Stimulated activated CD4-positive, alpha-beta T cell treated with anti-CD3 and anti-CD28 coated beads, Interleukin-15, amount 100 ng/mL, for 1 hour (primary cell): ENCODE measurements at places on chromosomes 1 and 21.
A peak's percentile ranks its signal among the peaks of the same experiment; 100 is the strongest.

DNA sequence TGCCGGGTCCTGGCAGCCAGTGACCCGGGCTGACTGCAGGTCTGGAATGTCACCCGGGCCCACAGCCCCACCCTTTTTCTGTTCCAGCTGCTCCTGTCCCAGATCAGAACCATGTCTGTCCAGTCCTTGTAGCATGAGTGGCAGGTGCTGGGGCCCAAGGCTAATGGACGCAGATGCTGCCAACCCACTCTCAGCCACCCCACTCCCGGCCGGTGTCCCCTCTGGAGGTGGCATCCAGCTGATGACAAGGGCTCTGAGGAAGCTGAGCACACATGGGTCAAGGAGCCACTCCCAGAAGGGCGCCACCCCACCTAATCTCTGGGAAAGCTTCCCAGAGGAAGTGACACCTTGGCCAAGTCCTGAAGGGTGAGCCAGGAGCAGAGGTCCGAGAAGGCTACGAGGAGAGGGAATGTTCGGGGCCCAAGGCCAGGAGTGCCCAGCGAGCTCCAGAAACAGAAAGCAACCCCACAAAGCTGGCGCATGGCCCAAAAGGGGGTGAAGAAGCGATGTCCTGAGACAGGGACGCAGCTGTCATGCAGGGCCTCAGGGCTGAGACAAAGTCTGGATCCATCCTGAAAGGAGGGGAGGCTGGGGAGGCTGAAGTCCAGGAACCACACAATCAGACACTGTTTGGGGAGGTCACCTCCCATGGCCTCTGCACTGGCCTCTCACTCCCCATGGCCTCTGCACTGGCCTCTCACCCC, 39.5 kb downstream of the ACOT7 start:
- no peak for DNase-seq

- DNase-seq = no peak
Measured at GRCh38 chr1:56070601-56071000, 508.8 kb downstream of the PLPP3 start.

DNA sequence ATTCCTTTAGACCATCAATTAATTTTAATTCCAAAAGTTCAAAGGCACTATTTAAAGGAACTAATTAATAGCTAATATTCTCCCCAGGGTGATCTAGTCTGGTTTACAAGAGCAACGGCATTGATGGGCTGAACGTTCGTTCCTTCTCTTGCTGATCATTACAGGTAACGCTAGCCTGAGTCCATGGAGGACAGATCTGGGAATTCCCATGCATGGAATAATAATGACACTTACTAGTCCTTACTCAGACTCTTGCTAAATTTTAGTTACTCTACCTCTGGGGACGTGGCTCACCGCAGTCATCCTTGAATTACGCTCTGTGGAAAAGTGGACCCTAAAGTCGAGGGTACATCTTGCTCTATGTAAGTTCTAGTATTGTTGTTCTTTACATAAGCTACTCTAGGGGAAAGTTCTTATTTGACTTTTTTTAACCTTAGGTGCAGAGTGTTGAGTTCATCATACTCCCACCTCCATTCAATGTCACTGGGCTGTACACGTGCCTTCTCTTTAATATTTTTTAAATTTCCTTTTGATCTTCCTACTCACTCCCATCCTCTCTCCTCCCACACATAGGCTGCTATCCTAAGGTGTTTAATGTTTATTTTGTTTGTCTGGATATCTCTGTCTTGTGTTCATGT, 133.9 kb downstream of the ZNF281 start:
- no peak for DNase-seq

DNA sequence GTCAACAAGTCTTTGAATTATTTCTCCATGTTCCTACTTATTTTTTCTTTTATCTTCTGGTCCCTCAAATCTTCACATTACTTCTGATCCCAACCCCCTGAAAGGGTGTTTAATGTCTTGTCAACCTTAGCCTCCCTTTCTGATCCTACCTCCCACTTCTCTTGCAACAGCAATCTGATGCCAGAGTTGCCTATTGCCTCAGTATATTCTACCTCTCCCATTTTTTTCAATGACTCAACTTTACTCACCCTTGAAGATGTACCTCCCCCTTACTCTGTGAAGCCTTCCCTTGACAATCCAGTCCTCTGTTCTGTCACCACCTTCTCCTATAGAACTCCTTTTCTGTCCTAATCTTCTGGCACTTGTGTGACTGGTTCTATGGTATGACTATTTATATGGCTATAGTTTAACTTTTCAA, 99.5 kb upstream of the CD55 start:
- no peak for DNase-seq

GRCh38 chr1:2942410-2942809, 78.9 kb upstream of the ACTRT2 start:
- DNase-seq = no peak

DNA sequence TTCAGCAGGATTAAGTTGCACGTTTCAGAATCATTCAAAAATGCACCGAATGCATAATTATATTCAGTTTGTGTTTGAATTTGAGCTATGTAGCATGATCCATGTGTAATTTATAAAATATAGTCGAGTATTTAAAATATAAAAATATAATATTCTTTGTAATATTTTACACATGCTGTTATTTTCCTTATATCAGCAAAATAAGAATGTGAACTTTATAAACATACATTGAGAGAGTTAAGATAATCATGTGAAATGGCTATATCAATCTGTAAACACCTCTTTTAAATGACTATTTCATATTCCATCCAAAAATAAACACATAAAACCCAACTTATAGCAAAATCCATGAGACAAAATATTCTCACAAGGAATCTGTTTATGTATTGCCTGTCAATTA, 303.7 kb downstream of the LRRC7 start:
- DNase-seq = no peak

DNA sequence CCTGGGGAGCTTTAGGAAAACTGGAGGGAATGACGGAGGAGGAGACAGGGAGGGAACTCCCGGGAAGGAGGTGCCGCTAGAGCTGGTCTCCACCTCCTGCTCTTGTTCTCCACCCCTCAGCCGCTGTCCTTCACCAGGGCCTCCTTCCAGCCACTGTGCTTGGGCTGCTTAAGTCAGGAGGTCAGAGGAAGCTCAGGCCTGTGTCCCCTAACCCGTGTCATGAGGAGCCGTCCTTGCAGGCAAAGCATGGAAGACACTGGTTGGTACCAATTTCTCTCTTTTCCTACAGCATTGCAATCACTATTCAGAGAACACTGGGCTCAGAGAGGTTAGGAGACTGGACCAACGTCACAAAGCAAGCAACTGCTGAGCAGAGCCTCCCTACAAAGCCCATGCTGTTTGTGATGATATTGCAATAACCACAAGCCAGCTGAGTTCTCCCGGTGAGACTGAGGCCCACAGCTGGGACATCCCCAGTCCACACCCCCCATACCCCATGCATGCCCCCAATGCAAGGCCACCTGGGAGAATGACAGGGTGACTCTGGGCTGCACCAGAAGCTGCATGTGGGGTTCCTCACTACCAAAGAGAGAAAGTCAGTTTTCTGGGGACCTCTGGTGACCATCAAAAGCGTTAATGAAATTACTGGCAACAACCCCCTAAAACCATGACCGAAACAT, 427.5 kb downstream of the NPHP4 start:
- DNase-seq = no peak

DNA sequence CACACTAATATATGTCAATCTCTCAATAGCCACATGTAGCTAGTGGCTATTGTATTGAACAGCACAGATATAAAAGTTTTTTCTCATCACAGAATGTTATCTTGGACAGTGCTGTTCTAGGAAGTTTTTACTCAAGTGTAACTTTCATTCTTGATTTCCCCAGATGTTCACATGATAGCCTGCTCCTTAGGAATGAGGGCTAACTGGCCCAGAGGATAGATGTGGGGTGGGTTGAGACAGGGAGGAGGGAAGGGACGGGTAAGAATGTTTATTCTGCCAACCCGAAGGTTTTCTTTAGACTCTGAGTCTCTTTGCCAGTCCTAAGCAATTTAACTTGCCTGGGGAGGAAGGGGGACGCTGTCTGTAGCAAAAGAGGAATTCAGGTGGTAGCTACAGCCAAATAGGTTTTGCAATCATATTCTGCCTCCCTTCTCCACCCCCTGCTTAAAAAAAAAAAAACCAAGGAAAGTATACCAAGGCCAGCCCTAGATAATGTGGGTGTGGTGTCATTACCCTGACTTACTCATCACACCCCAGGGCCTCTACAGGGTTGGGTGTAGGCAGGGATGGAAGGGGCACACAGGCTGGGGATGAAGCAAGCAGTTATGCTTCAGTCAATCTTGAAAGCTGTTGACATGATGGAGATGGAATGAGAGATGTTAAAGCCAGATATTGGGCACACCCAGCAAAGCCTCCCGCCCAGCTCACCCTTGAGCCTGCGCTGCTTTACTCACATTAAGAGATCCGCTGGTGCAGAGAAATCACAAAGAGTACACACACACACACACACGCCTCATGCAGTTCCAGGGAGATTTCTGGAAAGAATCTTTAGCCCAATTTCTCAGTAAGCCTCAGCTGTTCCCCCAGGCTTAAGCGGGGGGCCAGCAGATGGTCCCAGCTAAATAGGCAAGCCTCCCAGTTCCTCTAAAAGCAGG, 59.9 kb downstream of the PLXNA2 start:
- DNase-seq = no peak

GRCh38 chr1:237911911-237912310, 21.2 kb upstream of the ZP4 start:
- DNase-seq = no peak

DNA sequence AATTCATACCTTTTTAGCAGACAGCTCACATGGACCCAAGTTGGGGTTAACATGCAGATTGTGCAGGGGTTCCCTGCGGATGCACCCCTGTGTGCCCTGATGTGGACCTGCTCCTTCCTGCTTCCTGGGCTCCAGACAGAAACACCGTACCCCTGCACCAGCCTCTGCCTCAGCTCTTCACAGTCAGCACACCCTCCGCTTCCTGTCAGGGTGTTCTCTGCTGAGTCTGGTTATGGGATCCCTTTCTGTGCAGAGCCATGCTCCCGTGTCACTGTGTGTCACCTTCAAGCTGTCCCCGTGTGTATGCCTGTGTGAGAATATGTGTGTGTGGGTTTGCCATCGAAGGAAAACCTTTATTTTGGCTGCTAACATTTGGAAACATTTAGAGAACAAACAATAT, 48.7 kb upstream of the KCNJ15 start:
- DNase-seq = no peak

GRCh38 chr21:37237764-37238163, 29.4 kb downstream of the VPS26C start:
- DNase-seq = no peak

- DNase-seq = no peak
Measured at GRCh38 chr1:116861137-116861536, 48.6 kb upstream of the PTGFRN start.

- peak; percentile 42 for DNase-seq
Measured at GRCh38 chr1:9687120-9687873, 35.8 kb downstream of the PIK3CD start.

- no peak for DNase-seq
Measured at GRCh38 chr1:232667778-232668165, 37.8 kb upstream of the SIPA1L2 start.

- no peak for DNase-seq
Measured at GRCh38 chr1:237171454-237172117, 129.6 kb downstream of the RYR2 start.

- DNase-seq = no peak
Measured at GRCh38 chr1:186102547-186103148, 272.4 kb downstream of the TPR start.

DNA sequence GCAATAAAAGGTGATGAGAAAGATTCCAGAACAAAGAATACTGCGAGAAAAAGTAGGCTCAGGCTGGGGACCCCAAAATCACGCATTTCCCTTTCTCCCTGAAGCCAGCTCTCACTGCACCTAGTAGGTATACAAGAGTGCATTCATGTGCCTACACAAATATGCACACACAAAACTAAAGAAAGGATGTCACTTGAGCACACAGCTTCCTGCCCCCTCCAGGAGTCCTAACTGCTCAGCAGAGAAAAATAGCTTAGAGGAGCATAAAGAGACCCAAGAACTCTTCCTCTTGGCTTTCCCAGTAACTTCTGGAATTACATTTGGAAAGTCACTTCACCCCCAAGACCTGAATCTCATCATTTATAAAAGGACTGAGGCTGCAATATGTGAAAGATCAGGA, 38.0 kb downstream of the JAK1 start:
- no peak for DNase-seq

- no peak for DNase-seq
Measured at GRCh38 chr21:42320791-42321190, 5.6 kb upstream of the TFF3 start.

DNA sequence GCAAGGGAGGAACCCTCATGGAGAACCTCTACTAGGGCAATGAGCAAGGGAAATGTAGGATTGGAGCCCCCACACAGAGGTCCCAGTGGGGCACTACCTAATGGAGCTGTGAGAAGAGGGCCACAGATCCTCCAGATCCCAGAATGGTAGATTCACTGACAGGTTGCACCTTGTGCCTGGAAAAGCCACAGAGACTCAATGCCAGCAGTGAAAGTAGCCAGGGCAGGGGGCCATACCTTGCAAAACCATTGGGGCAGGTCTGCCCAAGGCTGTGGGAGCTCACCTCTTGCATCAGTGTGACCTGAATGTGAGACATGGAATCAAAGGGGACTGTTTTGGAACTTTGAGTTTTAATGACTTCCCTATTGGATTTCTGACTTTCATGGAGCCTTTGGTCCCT, 17.9 kb downstream of the CFH start:
- DNase-seq = no peak

DNA sequence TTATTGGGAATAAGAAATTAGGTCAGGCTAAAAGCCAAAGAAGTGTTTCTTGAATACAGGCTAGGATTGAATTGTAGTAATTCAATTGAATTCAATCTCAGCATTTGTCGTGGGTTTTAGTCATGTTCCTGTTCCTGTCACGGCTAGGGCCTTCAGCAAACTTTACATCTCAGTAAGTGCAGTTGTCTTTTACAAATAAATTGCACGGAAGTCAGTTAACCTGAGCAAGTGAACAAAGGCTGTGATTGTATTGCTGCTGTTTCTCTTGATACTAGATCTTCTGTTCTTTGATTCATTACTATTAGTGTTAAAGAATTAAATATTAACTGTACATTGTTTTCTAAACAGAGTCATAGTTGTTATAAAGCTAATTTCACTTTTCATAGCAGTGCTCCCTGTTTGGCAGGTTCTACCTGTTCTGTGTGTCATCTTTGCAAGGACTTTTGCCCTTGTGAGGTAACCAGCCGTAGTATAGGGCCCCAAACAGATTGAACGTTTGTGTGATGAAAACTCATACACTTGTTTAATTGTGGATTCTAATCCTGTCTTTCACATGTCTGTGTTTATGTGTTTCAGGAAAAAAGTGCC, 164.4 kb downstream of the EDEM3 start:
- DNase-seq = no peak

- DNase-seq = no peak
Measured at GRCh38 chr21:41071258-41072171, 96.4 kb upstream of the BACE2 start.

GRCh38 chr1:41649396-41650027, 165.0 kb upstream of the EDN2 start:
- no peak for DNase-seq

DNA sequence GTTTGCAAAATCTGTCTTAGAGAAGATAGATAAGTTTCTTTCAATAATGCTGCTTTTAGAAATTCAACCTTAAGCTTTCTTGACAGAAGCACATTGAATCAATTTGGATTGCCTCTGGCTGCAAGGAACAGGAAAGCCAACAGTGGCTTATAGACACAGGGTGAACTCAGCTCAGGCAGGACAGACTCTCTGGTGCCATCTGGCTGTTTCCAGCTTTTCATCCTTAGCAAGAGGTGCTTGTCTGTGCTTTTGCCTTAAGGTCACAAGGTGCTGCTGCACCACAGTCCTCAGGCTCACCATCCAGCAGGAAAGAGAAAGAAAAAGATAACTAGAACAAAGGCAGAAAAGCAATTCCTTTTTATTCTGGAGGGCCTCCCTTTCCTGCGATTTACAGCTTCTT, 93.7 kb upstream of the ETS2 start:
- no peak for DNase-seq

- DNase-seq = no peak
Measured at GRCh38 chr1:223175032-223175431, 32.0 kb upstream of the TLR5 start.
